Stromal cell of bone marrow (primary cell): ENCODE measurements at places on chromosomes 13 and 19.

DNA sequence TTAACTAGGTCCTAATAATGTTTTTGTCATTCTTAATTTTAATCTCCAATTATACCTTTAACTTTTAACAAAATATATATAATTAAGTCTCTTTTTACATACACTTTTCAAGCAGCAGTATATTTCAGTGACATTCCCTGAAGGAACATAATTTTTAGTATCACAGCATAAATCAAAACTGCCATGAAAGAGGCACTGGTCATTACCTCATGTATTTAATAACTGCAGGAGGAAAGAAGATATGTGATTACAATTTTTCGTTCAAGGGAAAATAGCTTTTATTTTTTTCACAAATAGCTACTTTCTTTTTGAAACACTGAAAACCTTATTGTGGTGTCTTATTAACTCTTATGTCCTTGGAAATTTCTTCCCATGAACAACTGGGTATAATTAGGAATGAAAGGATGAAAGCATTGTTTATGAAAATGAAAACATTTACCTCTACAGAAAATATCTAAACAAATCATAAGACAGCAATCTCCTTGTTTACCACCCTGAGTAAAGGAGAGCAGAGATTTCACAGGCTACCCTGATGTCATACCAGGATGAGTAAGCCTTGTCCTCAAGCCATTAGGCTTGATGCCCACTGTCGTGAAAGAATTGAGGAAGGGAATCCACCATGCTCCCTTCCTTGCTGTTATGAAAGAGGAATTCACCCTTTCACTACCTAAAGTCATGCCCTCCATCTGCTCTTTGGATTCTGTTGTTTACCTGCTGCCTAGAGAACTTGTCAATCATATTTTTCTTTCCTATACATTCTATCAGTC, 877.2 kb upstream of the PCDH20 start:
- DNase-seq = no peak

DNA sequence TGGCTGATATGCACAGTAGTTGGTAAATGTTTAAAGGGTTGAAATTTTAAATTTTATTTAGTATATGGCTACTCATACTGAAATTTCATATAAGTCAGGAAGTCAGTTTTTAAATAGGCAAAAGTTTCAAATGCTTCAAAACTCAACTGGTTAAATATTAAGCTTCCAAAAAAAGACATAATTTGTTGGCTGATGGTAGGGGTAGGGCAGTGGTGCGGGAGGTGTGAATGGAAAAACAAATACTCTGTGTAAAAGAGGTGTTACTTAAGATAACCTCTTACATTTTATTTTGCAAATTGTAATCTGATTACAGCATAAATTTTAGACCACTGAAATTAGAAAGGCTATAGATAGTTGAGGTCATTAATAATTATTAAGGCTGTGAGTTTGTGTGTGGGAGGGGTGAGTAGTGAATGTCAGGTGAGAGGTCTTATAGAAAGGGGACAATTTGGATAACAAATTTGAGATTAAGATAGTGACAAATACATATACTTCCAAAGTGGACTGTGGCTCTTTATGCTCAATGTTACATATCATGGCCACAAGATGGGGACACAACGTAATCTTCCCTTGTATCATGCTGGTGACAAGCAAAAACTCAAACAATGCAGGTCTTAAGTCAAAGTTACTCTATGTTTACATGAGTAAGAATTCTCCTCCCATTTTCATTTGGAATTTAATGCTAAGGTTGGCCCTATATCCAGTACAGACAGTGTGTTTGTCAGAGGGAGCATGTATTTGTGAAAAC, 36.6 kb upstream of the OXGR1 start:
- DNase-seq = peak; percentile 28

- no peak for DNase-seq
Measured at GRCh38 chr13:50414640-50415039, 399.4 kb downstream of the KCNRG start.

- DNase-seq = no peak
Measured at GRCh38 chr13:61833228-61833627, 417.6 kb upstream of the PCDH20 start.

GRCh38 chr13:96849091-96849490, 145.2 kb downstream of the OXGR1 start:
- DNase-seq = no peak

DNA sequence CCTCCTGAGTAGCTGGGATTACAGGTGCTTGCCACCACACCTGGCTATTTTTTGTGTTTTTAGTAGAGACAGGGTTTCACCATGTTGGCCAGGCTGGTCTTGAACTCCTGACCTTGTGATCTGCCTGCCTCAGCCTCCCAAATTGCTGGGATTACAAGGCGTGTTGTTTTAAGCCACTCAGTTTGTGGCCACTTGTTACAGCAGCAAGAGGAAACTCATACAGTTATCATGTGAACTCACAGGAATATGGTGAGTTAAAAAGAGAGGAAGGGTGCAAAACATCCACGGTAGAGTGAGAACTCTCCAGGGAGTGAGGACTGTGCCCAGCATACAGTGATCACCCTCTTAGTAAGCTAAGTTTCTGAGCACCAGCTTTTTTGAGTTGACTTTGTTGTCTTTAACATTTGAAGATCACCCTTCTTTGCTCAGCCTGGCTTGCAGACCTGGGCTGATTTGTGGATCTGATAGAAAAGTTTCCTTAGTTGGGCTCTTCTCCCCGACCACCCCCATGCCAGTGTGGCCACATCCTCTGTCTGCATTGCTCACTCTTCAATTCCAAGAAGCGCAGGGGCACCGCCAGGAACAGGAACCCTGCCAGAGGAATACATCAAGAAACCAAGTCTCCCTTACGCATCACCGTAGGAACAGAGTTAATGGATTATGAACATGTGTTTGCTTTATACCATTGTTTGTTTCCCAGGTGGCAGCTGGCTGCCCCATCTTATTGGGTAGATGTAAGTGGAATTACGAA, 16.0 kb downstream of the ALOX5AP start:
- no peak for DNase-seq

DNA sequence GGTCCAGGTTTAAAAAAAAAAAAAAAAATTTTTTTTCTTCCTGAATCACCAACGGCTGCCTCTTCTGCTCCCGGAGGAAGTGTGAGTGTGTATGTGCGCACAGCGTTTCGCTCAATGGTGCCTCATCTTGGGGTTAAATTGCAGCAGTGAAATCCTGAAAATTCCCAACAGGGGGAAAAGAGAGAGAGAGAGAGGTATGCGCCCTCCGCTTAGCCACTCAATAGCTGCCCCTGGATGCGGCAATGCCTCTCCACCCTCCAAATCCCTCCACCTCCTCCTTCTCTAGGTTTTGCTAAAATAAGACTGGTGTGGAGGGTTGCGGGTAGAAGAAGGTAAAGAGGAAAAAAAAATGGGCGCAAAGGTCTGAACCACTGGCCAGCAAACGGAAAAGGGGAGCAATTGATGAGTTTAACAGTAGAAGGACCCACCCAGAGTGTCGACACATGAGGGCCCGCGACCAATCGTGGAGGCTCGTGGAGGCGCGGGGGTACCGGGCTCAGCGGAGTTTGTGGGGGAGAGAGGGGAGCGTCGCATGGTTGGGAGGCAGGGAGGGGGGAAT, 853 bp upstream of the CACNA1A start:
- no peak for DNase-seq

DNA sequence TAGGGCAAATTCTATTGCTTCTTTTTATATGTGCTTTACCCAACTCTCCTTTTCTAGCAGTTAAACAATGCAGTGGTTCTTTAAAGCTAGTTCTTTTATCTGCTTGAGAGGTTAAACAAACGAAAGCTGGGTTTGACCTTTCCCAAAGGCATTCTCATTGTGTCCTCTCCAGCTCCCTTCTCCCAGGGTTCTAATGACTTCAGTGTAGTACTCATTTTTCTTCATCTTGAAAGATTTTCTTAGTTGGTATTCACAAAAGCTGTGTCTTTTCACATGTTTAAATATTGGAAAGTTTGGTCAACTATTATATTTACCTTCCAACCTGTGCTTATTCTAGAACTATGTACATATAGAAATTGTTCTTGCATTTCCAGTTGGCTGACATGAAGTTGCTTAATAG, 1.5 kb downstream of the WASF3 start:
- no peak for DNase-seq

DNA sequence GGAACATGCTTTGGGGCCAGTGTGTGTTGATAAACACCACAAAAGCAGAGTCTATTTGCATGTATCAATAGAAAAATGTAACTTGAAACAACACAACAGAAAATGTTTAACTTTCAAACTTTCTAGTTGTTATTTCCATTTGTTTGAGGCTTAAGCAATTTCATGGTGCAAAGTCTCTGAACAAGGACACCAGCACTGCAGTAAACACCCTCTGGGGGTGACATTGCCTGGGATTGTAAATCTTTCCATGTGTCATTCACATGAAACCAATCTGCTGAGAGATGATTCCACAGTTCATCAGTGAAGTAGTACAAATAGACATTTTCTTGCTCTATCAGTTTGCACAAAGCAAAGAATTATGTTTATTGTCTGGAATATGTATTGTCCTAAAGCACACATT, 124.5 kb downstream of the ITGBL1 start:
- no peak for DNase-seq

- no peak for DNase-seq
Measured at GRCh38 chr19:4594201-4594600, 34.7 kb upstream of the SEMA6B start.

- DNase-seq = no peak
Measured at GRCh38 chr13:109401307-109401706, 385.1 kb downstream of the IRS2 start.

GRCh38 chr13:88124142-88124541, 453.0 kb downstream of the SLITRK5 start:
- DNase-seq = no peak
